ENCODE measurements at places on chromosomes 3 and 15.

- no peak for DNase-seq
These were observed 11.4 kb upstream of the RASGRF1 start for GRCh38 chr15:79101866-79102581.

DNA sequence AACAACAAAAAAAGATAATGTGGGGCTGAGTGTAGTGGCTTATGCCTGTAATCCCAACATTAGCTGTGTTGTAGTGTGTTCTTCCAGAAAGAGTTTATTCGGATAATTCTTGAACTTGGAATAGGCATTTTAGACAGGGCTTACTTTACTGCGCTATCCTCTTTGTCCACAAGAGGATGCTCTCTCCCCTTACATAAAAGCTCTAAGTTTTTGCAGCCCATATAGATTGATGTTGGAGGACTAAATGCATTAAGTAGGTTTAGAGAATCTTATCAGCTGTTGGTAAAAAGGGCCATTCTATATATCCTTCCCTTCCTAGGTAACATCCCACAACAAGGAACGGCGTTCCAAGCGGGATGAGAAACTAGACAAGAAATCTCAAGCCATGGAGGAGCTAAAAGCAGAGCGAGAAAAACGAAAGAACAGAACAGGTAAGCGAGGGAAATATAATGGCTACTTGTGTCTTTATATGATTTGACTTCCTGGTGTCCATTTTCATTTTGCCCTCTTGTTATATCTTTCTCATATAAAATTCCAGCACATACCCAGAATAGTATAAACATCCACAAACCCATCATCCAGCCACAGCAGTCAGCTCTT, 27.8 kb upstream of the ITPKA start:
- no peak for DNase-seq

DNA sequence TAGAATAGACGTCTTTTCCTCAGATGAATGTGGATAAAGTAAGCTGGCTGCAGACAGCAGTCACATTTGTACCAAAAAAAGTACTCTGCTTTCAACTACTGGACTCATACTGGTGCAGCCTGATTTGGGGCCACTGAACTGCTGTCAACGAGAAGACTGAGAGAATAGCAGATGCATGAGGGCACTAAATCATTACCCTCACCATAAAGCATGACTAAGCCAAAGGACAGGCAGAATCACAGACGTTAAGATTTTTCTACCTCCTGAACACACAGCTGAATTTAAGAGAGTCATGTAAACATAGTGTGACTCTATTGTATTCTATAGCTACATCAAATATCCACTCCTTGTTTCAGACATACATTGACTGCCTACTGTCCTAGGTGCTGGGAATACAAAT, 67.8 kb upstream of the CDAN1 start:
- DNase-seq: no peak

GRCh38 chr3:172622916-172623700, 87.8 kb downstream of the NCEH1 start:
- no peak for DNase-seq

- no peak for DNase-seq
These were observed 5.3 kb downstream of the ACVR2B start for GRCh38 chr3:38458796-38459498.

DNA sequence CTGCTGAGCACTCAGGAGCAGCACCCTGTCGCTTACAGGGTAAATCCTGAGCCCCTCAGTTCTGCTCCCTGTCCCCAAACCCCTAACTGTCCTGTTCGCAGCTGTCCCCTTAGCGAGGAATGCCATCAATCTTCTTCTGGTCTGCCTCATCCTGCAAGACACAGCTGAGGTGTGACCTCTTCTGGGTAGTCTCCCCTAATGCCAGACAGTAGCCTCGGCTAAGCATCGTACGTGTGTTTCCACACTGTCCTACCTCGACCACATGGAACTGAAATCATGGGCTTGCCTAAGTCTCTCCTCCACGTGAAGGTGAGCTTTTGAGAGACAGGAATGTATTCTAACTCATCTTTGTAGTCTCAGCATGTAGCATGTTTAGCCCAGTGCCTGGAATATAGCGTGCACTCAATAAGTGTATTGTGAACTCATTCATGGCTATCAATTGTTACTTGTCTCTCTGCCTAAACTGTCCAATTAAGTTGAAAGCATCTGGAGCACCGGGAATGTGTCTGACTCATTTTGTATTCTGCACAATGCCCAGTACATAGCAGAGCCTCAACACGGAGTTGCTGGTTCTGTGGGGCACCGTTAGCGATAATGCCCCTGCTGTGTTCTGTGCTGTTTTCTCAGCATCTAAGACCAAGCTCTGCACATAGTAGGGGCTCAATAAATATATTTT, 90.2 kb downstream of the HES1 start:
- no peak for DNase-seq

GRCh38 chr3:9770276-9770812, 597 bp upstream of the CAMK1 start:
- no peak for DNase-seq

DNA sequence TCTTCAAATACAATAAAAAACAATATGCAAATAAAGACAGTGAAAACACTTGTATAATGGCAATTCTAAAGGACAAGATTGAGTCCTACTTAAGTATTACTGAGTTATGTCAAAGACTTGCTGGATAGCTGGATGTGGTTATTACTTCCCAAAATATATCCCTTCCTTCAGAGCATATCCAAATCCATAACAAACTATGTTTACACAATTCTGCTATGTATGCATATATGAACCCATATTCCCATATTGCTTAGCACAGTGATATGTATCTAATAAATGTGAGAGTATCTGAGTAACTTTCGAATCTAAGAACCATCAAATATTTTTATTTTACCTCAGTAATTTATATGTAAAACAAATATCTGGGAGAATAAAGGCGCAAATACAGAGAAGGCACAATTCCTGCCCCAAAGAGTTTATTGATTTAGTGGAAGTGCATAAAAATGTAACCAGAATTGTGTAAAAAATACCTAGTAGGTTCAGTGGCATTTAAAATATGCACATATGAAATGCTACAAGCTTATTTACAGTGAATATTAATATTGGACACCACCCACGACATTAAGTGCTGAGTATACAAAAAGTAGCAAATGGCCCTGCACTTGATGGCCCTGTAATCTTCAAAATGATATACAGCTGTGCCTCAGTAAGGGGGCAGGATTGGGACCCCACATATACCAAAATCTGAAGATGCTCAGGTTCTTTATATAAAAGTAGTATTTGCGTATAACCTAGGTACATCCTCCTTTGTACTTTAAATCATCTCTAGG, 37.1 kb downstream of the TMEM212 start:
- DNase-seq: no peak

GRCh38 chr3:78589778-78590177, 1178.0 kb downstream of the ROBO1 start:
- DNase-seq: no peak

DNA sequence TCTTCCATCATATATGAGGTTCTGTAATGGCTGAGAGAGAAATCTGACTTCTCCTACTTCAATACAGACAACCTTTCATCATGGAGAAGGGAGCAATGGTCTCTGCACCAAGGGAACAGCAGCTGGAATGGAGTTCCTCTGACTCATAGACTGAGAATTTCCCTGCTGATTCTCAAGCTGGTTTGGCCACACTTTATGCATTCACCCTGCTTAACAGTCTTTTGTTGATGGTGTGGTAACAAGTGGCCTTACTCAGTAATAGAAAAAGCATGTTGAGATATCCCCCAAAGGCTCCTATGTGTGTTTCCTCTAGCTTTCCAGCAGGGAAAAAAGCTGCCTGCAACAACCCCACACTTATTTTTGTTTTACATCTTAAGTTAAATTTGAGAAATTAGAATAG, 138.1 kb downstream of the GREM1 start:
- no peak for DNase-seq

DNA sequence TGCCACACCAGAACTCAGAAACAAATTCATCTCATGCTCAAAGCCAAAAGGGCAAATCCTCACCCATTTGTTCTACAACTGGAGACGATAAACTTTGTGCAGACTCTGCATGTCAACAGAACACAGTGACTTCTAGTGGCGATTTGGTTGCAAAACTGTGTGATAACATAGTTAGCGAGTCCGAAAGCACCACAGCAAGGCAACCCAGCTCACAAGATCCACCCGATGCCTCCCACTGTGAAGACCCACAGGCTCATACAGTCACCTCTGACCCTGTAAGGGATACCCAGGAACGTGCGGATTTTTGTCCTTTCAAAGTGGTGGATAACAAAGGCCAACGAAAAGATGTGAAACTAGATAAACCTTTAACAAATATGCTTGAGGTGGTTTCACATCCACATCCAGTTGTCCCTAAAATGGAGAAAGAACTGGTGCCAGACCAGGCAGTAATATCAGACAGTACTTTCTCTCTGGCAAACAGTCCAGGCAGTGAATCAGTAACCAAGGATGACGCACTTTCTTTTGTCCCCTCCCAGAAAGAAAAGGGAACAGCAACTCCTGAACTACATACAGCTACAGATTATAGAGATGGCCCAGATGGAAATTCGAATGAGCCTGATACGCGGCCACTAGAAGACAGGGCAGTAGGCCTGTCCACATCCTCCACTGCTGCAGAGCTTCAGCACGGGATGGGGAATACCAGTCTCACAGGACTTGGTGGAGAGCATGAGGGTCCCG, 199.7 kb downstream of the AKAP13 start:
- no peak for DNase-seq

- DNase-seq: no peak
These were observed 5.6 kb upstream of the SLC33A1 start for GRCh38 chr3:155859859-155860258.

- no peak for DNase-seq
These were observed 1.2 kb downstream of the ACOX2 start for GRCh38 chr3:58535531-58536500.

- no peak for DNase-seq
These were observed 45.4 kb downstream of the CCK start for GRCh38 chr3:42220436-42221121.

DNA sequence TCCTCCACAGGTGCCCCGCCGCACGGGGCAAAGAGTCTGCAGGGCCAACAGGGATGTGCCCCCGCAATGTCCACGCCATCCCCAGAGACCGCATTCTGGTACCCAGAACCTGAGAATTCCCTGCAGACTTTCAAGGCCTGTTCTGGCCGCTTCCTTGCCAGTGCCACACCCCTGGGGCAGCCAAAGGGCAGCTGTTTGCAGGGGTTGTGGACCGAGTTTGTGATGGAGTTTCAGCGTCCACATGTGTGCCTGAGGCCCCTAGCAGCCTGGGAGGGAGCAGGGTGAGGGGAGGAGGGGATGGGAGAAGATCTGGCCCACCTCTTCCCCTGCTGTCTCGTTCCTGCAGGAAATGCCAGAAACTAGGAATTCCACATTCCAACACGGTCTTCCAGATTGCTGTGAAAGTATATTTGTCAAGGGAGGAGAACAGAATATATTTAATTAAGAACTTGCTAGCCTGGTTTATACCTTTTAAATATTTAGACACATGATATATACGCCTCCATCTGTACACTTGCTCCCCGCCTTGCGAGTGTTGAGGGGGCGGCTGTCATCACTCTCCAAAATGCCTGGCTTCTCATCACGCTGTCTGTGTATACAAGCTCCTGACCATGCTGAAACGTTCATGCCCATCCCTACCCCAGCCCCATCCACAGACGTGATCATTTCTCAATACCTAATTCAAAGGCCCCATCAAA, 31.1 kb upstream of the RASA2 start:
- no peak for DNase-seq

DNA sequence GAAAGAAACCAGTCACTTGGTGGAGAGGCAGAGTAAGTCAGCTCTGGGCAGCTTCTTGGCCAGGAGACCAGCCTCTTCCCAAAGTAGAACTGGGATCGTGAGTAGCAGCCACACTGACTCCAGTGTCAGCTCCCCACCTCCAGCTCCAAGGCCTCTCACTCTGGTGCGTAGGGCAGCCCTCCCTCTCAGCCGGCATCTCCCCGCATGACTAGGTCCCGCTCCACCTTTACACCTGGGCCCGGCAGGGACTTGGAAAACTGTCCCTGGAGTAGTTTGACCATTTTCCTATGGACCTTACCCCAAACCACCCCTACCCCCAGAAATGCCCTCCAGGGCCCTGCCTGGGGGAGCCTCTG, 3.3 kb downstream of the STRA6 start:
- no peak for DNase-seq

DNA sequence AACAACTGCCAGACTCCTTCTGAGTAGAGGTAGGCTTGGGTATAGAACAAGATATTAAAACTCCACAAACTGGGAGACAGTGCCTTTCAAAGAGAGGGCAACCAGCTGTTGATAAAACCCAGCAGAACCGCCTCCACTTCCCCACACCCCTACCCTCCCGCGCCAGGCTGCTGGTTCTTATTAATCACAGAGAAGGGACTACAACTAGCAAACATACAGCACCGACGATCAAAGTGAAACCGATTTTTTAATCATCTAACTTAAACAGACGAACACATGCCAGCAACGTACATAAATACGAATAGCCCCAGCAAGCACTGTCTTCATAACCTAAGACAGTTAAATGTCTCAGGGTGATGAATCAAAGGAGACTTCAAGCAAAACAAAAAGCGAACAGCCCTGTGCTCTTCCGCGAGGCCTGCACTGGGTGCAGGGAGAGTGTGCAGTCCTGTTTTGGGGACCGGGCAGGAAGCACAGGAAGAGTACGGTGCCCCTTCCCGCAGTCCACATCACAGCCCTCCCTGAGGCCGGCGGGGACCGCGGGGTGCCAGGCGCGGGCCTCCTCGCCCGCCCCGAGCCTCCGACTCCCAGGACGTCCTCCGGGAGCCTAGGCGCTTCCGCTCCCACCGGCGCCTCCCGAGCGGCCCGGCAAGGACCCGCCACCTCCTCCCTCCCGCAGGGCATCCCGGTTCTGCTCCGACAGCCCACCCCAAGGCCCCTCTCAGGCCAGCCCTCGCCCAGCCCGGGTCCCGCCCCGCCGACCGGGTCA, 75.1 kb upstream of the VGLL4 start:
- DNase-seq: no peak

DNA sequence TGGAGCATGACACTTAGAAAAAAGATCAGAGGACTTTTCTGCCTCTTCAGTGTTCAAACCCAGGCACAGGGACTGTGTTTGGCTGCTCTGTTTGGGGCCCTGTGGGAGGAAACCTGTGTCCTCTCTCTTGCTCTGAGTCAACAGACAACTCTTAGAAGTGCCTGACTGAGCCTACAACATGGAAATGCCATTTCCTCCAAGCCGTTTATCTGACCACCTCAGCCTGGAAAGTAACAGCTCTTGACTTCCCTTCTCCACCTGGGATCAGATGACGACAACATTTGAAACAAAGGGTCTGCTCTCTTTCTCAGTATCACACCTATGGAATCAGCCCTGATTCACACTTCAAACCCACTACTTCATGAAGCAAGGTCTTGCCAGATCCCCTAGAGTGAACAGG, 91.3 kb upstream of the CTDSPL start:
- DNase-seq: no peak
